ENCODE measurements at places on chromosomes 7 and 10. TPM values are rescaled to one million over a fixed set of nuclear protein-coding genes. Genes with fewer than 3 reads are reported as not detected.

DNA sequence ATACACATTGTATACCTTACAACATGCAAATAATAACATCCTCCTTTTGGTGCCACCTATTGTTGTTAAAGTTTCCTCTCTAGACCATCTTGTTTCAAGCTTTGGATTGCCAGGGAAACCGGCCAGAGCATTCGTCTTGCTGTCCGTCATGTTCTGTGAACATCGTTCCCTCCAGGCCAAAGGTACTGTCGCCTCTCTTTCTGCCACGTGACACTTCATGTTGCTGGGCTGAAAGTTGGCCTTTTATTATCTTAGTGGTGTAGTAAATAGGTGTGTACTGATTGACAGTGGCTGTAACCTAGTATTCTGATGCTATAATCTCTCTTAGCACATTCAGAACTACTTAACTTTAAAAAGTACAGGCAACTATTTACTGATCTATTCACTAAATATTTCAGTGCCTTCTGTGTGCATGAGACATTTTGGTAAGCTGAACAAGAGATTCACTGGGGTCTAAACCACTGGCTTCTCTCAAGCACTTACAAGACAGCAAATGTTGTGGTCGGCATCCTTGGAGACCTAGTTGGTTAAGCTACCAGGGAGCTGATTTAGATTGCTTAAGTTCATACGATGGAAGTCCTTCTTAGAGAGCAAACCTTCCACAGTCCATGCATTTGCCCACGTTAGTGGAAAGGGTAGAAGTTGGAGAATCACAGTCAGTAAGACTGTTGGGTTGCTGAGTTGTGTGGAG, 52.4 kb downstream of the SHH start:
- no peak overlapping the region for H3K4me3 ChIP-seq
- H3K4me1 ChIP-seq: peaks cover 18% of the 10 kb centered on the region
- no peaks in the 10 kb centered on the region for H3K27me3 ChIP-seq

DNA sequence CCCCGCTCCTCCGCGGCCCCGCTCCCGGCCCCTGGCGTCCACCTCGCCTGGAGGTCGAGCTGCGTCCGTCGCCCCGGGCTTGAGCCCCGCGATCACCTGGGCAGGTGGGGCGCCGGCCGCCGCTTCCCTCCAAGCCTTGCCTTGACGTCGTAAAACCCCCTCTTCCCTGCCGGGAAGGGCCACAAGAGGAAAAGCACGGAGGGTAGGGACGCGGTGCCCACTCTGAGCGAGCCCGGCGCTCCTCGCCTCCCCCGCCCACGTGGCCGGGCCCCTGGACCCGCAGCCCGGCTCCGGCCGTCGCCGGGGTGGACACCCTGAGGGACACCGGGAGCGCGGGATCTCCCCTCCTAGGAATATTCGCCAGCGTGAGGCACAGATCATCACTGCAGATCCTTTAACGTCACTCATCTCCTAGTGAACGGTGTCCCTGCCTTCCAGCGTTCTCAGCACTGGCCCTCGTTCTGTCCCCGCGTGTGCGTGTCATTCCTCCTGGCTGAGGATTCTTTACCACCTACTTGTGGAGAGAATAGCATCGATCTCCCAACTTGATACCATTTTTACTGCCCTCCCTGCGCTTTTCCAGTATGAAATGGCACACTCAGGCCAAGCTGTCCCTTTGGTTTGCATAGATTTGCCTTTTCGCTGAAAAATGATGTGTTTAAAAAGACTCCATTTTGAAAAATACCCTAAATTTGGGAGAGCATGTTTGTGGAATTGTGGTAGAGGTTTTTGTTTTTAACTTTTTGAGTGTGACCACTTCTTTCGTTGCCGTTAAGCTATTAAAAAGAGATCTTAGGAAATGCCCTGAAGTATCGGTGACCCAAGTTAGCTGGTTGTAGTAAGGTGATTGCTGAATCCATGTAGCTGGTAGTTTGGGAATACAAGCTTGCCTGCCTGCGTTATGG, 649 bp downstream of the ACTR3B start:
- H3K27ac ChIP-seq: peak overlapping the region; percentile 90
- no peaks in the 10 kb centered on the region for H3K36me3 ChIP-seq
- peaks cover 7% of the 10 kb centered on the region for H3K4me1 ChIP-seq
- peak; percentile 37 for DNase-seq
- no peaks in the 10 kb centered on the region for H3K27me3 ChIP-seq

- H3K4me1 ChIP-seq: peaks cover 4% of the 10 kb centered on the region
- no peak for DNase-seq
- no peak overlapping the region for H3K27ac ChIP-seq
- no peak overlapping the region for H3K4me3 ChIP-seq
- H3K27me3 ChIP-seq: no peaks in the 10 kb centered on the region
These were observed 65.5 kb downstream of the RALA start for GRCh38 chr7:39688611-39689480.

The AKR1C8 gene
- total RNA-seq: not detected

- no peak overlapping the region for H3K27ac ChIP-seq
- no peaks in the 10 kb centered on the region for H3K27me3 ChIP-seq
- no peak for DNase-seq
- no peak overlapping the region for H3K4me3 ChIP-seq
- no peaks in the 10 kb centered on the region for H3K36me3 ChIP-seq
These were observed 6.5 kb upstream of the SNX10 start for GRCh38 chr7:26284995-26285632.

The MYO3A gene
- total RNA-seq: not detected

The EGFR gene
- total RNA-seq: 7.0 TPM

DNA sequence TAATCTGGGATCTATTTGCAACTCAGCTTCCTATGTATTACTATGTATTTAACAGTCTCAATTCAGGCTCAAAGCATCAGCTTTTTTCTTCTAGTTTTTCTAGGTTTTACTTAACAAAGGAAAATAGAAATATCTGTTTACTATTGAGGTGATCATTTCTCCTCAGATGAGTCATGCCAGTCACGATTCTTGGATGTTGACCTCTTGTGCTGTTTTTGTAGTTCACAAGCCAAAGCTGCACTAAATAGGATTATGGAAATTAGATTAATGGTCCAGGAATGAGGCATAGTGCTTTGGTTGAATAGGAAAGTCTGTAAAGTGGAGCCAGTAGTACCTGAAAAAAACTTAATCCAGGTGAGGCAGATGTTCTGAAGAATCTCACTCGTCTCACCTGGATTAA, 198.3 kb upstream of the KAT6B start:
- no peaks in the 10 kb centered on the region for H3K36me3 ChIP-seq
- no peak overlapping the region for H3K4me3 ChIP-seq
- no peak for DNase-seq
- H3K27ac ChIP-seq: no peak overlapping the region
- no peaks in the 10 kb centered on the region for H3K4me1 ChIP-seq
- H3K27me3 ChIP-seq: no peaks in the 10 kb centered on the region

- H3K27ac ChIP-seq: no peak overlapping the region
- no peaks in the 10 kb centered on the region for H3K36me3 ChIP-seq
- no peaks in the 10 kb centered on the region for H3K4me1 ChIP-seq
- no peaks in the 10 kb centered on the region for H3K27me3 ChIP-seq
- DNase-seq: no peak
These were observed 36.8 kb upstream of the CDC14C start for GRCh38 chr7:48887500-48887899.

GRCh38 chr10:35015843-35016408, 74.2 kb downstream of the CUL2 start:
- no peak overlapping the region for H3K27ac ChIP-seq
- no peak overlapping the region for H3K4me3 ChIP-seq
- H3K4me1 ChIP-seq: no peaks in the 10 kb centered on the region
- H3K36me3 ChIP-seq: peaks cover 71% of the 10 kb centered on the region

The NUTM2E gene
- total RNA-seq: not detected

GRCh38 chr10:3684891-3685290, 100.1 kb downstream of the KLF6 start:
- no peaks in the 10 kb centered on the region for H3K27me3 ChIP-seq
- no peak overlapping the region for H3K27ac ChIP-seq
- H3K4me1 ChIP-seq: no peaks in the 10 kb centered on the region
- no peaks in the 10 kb centered on the region for H3K36me3 ChIP-seq

- no peak overlapping the region for H3K4me3 ChIP-seq
- H3K27ac ChIP-seq: no peak overlapping the region
- H3K36me3 ChIP-seq: no peaks in the 10 kb centered on the region
- H3K4me1 ChIP-seq: peaks cover 13% of the 10 kb centered on the region
- DNase-seq: no peak
These were observed 37.0 kb downstream of the AGAP3 start for GRCh38 chr7:151123158-151123821.

The FRMD4A gene
- total RNA-seq: 28.1 TPM

- no peaks in the 10 kb centered on the region for H3K4me1 ChIP-seq
- H3K27ac ChIP-seq: no peak overlapping the region
- H3K27me3 ChIP-seq: no peaks in the 10 kb centered on the region
- no peaks in the 10 kb centered on the region for H3K36me3 ChIP-seq
- no peak overlapping the region for H3K4me3 ChIP-seq
- DNase-seq: no peak
These were observed 1187.9 kb downstream of the REEP3 start for GRCh38 chr10:64708884-64709681.

GRCh38 chr10:62689712-62690111, 114.8 kb upstream of the ADO start:
- no peaks in the 10 kb centered on the region for H3K27me3 ChIP-seq
- H3K27ac ChIP-seq: no peak overlapping the region
- no peaks in the 10 kb centered on the region for H3K36me3 ChIP-seq

DNA sequence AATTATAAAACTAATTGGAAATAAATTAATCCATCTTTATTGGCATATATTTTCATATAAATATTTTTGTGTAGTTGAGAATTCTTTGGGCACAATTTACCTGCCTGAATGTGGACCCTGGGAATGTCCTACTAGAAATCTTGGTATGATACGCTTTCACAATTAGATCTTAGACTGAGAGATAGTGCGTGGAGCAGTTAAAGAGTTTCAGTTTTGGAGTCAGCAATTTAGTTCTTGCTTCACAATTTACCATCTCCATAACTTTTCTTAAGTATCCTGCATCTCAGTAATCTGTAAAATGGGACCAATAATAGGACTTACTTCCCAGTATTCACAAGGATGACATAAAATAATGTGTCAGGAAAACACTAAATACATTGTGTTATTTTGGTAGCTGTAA, 2.0 kb downstream of the MTPN start:
- no peaks in the 10 kb centered on the region for H3K27me3 ChIP-seq
- no peak overlapping the region for H3K27ac ChIP-seq
- no peaks in the 10 kb centered on the region for H3K36me3 ChIP-seq
- H3K4me3 ChIP-seq: no peak overlapping the region
- peaks cover 6% of the 10 kb centered on the region for H3K4me1 ChIP-seq

GRCh38 chr7:157579425-157579824, 242.6 kb downstream of the DNAJB6 start:
- H3K27ac ChIP-seq: no peak overlapping the region
- no peak overlapping the region for H3K4me3 ChIP-seq
- no peaks in the 10 kb centered on the region for H3K36me3 ChIP-seq
- no peaks in the 10 kb centered on the region for H3K4me1 ChIP-seq
- DNase-seq: no peak

The PRTFDC1 gene
- 3.3 TPM for total RNA-seq

GRCh38 chr7:110944966-110945644, 145.8 kb upstream of the LRRN3 start:
- H3K27ac ChIP-seq: no peak overlapping the region
- H3K36me3 ChIP-seq: no peaks in the 10 kb centered on the region
- no peak for DNase-seq
- H3K4me3 ChIP-seq: no peak overlapping the region

DNA sequence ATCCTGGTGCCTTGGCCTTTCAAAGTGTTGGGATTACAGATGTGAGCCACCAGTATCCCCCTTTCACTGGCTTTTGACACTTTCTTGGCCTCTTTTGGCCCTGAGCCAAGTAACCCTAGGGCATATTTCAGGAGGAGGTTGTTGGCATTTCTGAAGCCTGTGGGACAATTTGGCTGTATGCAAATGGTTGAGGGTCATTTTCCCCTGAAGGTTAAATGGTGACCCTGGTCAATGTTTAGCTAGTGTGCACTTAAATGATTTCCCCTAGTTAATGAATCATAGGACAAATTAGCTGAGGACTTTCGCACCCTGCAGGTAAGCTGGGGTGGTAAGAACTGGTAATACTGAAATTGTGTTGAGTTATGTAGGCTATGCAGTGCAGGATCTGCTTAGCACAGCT, 660.5 kb downstream of the LRMDA start:
- H3K36me3 ChIP-seq: no peaks in the 10 kb centered on the region
- H3K4me3 ChIP-seq: no peak overlapping the region
- no peak overlapping the region for H3K27ac ChIP-seq
- H3K4me1 ChIP-seq: no peaks in the 10 kb centered on the region

The SPAM1 gene
- total RNA-seq: not detected

DNA sequence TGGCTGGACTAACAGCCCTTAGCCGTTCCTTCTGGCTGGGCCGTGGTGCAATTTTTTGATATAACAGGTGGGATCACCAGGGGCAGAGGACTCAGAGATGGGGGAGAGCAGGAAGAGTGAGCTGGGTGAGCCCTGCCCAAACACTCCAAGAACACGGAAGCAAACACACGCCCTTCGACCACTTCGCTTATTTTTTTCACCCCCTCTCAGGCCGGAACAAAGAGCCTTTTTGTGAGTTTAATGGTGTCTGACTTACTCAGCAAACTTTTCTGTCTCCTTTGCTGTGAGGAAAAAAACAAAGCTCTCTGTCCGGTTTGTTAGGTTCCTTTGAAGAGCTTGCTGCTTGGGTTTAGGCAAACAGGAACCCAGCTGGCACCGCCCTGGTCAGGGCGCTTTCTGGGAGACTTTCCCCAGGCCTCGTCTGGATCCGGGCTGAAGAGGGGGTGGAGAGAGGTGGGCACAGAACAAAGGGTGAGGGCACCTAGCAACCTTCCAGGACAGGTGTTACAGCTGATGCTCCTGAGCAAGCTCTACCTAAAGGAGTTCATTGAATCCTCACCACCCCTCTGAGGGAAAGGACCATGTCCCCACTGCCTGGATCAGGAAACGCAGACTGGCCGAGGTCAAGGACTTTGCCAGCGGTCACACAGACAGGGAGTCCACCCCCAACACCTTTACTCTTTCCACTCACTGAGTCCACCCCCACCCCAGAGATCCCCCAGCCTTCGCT, 23.3 kb downstream of the CALML3 start:
- H3K4me3 ChIP-seq: peak overlapping the region; percentile 21
- H3K27me3 ChIP-seq: no peaks in the 10 kb centered on the region
- no peaks in the 10 kb centered on the region for H3K36me3 ChIP-seq
- no peak for DNase-seq

The CTAGE8 gene
- total RNA-seq: not detected

GRCh38 chr10:49269523-49269922, 29.4 kb upstream of the C10orf71 start:
- H3K27me3 ChIP-seq: no peaks in the 10 kb centered on the region
- no peaks in the 10 kb centered on the region for H3K36me3 ChIP-seq

DNA sequence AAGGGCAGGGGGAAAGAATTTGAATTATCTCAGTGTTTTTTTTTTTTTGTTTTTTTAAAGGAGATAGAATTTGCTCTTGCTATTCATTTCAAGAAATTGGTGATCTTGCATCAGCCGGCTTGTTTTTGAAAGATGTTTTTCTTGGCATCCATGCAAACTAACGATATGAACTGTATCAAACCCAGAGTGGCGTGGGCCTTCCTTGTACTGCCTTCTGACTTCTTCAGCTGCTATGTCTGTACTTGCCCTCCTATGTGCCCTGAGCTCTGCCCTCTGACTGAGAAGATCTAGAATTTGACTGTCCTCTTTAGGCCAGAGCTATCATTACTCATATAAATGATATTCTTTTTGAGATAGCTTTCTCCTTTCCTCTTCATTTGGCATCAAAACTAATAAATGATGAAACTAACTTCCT, 183.1 kb downstream of the EXOC4 start:
- no peaks in the 10 kb centered on the region for H3K36me3 ChIP-seq
- H3K4me3 ChIP-seq: no peak overlapping the region
- DNase-seq: no peak
- H3K4me1 ChIP-seq: peaks cover 11% of the 10 kb centered on the region
